ENCODE measurements at places on chromosomes 2 and 18.

DNA sequence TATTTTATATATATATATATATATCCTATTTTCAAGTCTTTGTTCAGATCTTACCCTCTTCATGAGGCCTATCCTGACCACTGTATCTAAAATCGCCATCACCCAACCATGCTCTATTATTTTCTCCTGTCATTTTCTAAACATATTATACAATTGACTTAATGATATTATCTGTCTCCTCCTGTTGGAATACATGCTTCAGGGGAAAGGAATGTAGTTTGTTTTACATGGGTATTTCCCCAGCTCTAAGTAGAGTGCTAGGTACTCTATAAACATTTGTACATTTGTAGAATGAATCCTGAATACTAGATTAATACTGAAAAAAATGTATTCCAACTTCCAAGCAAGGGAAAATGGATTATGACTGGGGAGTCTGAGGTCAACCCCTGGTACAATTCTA is 26.2 kb downstream of the TTC21B start:
- DNase-seq = no peak

GRCh38 chr2:25109822-25110221 is 58.6 kb downstream of the POMC start:
- DNase-seq = no peak

DNA sequence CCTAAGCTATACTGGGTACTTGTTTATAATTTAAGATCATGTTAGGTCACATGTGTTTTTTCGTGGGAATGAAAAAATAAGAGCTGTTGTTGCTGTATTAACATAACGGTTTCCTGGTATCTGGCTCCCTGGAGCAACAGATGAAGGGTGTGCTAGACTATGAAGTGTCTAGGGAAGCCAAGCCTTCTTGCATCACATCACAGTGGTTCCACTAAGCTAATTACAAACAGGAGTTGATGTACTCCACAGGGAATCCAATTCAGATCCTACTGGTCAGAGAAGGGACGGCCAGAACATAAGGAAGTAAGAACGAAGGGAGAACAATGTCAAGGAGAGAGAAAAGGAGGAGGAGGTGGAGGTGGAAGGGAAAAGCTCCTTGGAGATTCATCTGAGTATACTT is 193.0 kb upstream of the CYP26B1 start:
- DNase-seq = no peak

- DNase-seq = no peak
These were observed 40.9 kb downstream of the USP14 start for GRCh38 chr18:199214-199613.

Data from urinary bladder (tissue), 4 donors.